ENCODE measurements at places on chromosomes 3 and 15.
A peak's percentile ranks its signal among the peaks of the same experiment; 100 is the strongest.

GRCh38 chr3:27340534-27340933 is 28.6 kb downstream of the NEK10 start:
- DNase-seq: peak; percentile 85

DNA sequence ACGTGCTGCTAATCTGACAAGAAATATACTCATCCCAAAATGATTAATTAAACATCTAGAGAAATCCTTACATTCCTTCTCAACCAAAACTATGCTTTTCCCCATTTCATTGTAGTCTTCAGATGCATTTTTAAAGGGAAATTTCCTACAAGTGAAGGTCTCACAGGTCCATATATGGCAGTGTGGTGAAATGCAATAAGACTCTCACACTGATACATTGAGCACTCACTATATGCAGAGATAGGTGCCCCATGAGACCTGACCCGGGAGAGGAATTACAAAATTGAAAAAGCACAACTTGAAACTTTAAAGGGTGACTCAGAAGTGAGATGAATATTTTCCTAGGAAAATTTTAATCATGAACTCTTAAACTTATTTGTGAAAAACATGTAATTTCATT is 629.2 kb upstream of the NAALADL2 start:
- no peak for DNase-seq

DNA sequence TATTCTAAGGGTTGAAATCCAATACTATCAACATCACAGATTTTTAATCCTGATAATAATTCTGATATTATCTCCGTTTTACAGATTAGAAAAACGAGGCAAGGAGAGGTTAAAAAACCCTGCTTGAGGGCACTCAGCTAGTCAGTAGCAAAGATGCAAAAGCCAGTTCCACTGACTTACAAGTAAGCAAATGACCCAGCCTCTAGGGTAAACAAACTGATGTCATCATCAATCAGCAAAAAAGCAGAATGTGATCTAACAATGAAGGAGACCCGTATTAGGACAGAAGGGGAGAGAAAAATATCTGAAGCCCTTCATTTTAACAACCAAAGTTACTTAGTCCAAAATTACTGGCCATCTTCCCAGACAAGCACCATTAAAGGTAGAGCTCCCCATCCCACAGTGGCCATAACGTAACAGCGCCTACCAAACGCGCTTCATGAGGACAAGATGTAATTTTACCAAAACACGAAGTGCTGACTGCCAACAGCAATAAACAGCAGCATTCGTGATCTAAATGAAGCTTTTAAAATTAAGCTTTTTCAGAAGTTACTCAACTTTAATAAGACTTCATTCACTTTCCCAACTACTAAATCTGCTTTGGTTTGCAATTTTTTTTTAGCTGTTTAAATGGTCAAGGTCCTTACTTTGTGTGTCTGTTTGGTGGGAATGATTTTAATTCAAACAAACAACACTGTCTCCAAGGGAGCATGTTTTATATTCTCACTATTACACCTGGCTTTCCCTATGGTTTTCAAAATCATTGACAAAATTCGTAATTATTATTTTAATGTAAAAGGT is 176.6 kb downstream of the OSBPL10 start:
- DNase-seq: no peak

- no peak for DNase-seq
Measured at GRCh38 chr3:101383156-101383575, 62.8 kb upstream of the IMPG2 start.

DNA sequence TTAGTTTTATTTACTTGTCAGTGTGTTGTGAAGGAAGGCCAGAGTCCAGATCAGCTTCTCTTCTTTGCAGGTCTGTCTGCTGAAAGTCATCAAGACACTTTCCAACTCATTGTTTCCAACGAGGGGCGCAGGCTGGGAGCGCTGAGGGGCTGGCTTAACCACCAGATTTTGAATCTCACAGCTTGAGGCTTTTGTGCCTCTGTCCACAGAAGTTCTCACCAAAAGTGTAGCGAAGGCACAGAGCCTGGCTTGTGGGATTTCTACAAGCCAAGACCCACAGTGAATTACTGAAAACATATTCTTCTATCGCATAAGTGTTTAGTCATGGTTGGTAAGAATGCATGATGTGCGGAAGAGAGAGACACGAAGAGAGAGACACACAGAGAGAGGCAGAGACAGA is 35.2 kb downstream of the BHLHE40 start:
- DNase-seq: no peak

DNA sequence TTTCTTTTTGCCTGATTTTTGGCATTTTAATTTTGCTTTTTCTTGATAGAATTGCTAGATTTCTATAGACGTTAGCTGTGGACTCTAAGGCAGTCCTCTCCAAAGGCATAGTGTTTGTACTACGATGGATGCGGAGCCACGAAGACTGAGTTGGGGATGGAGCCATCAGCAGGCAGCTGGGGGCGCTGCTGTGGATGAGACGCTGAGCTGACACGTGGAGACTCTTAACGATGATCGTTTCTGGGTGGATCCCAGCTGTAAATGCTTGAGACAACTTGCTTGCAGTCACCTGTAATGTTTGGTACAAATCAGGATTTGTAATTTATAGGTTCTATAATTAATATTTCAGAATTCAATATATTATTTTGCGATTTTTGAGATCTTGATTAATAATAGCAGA is 13.3 kb upstream of the PPP1R2 start:
- DNase-seq: no peak

DNA sequence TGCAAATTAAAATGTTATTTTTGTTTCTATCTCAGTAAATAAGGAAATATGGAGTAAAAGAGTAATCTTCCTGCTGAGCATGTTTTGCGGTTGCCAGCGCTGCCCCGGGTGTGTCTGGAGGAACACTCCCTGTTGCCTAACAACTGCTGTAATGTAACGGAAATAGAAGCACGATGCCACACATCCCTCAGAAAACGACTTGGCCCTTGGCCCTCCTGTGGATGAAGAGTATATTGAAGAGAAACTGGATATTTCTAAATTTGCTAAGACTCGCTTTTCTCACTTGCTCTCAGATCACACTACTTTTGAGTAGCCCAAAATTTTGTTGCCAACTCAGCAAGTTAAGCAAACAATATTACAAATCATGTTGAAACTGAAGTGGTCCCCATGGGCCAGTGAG is 18.9 kb downstream of the CX3CR1 start:
- peak; percentile 95 for DNase-seq

DNA sequence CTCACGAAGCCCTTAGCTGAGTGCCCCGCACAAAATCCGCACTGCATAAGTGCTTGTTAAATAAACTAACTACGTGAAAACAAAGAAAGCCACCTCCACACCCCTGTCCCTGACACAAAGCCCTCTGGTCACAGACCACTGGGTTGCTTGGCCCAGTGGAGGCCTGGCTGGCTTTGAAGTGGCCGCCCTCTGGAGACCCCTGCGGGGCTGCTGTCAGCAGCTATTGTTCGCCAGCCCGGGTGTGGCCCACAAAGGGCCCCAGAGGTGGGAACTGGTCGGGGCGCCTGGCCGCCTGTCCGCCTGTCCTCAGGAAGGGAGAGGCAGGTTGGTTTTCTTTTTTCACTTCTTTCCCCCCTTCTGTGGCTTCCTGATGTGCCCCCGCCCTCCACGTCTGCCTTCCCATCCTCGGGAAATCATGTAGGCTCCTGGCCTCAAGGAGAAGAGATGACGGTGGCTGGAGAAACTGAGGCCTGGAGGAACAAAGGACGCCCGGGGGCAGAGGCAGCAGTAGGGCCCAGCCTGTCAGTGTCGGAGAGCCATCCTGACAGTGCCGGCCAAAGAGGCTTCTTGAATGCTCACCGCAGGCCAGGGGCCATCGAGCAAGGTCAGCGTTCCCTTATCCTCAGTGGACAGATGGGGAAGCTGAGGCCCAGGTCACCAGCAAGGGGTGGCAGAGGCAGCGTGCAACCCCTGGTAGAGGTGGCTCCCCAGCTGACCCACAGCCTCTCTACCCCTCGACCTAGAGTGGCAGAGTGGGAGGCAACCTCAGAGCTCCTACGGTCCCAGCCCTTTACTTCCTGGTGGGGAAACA is 61.1 kb downstream of the SLC6A6 start:
- no peak for DNase-seq

GRCh38 chr3:4332574-4332973 is 29.4 kb downstream of the SETMAR start:
- no peak for DNase-seq

GRCh38 chr3:127611251-127611650 is 13.0 kb downstream of the MCM2 start:
- no peak for DNase-seq

DNA sequence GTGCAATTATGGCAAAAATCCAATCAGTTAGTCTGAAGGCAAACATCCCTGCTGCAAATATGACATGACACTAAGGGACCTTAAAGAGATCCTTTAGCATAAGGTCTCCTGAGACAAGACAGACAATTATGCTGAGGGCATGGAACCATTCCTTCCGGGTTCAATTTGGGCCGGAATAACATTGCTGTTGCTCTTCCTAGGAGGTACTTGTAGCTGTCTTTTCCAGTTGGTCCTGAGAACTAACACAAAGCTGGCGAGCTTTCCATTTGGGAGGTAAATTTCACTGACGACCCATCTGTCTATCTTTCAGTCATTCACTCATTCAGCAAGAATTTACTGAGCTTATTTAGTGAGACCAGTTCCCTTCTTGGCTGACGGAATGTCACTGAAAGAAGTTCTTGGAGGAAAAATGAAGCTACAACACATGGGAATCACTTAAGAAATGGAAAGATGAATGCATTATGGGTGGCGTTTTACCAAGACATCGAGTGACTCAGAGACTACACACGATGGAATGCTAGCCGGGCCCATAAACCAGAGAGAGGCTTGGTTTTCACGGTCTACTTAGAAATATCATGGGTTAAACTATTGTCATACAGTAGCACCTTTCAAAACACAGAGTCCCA is 215.5 kb downstream of the PDZRN3 start:
- DNase-seq: no peak

GRCh38 chr3:134332344-134332743 is 41.9 kb downstream of the AMOTL2 start:
- no peak for DNase-seq

DNA sequence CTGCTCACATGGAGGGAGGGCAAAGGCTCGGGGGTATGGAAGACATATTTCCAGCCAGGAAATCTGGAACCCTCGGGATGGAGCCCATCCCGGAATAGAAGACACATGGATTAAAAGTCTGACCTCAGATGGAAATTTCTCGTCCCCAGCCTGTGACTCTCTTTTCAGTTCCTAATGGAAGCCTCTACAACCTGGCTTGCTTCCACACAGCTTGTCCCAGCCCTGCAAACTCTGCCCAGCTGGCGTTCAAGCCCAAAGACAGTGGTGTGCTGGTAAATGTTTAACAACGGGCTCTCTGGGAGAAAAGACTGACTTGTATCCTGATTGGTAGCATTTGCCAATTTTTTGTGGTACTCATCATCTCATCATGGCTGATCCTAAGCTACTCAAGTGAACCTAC is 35.6 kb upstream of the TLE3 start:
- no peak for DNase-seq

DNA sequence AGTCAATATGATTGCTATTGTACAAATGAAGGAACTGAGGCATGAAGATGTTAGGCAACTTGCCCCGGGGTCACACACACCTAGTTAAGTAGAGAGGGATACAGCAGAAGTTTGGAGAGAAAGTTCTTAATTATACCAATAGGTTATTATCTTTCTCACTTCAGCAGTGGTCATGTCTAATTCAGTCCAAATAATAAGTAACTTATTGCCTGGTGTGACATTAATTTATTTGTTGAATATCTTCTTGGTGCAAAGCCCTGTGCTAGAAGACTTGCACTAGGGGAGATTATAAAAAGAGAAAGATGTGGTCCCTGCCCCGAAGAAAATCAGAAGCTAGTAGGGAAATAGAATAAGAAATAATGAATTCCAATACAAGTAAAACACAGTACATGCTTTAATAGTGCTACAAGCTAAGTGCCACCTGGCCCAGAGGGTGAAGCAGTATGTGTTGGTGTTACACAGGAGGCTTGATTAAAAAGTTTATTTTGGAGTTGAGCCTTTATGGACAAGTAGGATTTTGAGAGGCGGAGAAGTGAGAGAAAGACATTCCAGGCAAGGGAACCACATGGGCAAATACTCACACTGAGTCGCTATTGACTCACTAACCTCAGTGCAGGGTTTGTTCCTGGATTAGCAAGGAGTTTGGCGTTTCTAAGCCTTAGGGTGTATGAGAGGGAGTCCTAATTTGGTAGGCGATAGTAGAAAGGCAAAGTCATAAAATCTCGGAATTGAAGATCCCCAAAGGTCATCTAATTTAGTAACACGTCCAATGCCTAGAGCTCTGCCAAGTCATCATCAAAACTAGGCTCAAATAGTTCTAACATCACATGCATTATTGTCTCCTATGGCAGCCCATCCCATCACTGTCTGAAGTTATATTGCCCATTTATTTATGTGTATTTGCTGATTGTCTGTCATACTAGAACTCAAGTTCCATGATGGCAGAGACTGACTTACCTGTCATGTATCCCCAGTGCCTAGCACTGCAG is 19.2 kb upstream of the GSK3B start:
- no peak for DNase-seq

DNA sequence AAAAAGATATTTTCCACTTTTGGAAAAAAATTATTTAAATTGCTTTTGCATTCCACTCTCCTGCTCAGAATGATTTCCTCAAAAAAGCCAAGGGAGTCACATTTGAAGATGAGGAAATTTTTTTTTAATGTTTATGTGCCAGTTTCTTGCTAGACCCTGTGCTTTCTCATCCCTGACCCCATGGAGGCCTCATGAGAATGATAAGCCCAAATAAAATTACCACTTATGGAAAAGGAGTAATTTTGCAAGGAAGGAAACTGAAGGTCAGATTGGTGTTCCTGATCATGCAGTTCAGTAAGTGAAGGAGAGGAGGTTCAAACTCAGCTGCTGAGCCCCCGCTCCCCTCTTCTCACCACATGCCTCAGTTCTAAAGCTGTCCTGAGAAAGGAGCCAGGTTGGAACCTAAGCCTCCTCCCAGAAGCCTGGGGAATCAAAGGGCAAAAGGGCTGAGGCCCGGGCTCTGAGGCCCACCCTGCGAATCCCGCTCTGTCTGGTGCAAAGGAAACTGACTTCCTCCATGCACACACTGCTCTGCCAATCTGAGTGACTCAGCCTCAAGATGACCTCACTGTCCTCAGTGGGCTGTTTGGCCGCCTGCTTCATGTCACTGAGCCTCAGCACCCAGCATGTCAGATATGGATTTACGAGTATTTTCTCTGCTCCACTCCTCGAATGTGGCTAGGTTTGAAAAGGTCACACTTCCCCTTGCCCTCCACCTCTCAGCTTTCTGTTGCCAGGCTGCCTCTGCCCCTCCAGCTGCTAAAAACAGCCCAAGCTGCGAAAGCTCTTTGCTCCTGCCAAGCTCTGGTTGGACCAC is 56.9 kb upstream of the FLNB start:
- no peak for DNase-seq

DNA sequence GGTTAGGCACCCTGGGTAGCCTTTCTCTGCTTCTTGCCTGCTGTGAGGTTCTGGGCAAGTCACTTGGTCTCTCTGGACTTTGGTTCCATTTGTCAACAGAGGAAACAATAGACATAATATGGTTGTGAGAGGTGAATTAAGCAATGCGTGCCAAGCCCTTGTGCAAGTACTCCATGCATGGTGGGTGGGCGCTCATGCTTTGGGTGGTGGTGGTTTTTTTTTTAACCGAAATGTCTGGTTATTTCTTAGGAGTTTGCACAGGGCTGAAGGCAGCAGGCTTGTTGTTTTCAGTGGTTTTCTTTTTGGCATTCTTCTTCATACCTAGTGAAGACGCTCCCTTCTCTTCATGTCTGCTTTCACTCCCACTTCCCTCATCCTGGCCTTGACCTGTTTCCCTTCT is 84.2 kb upstream of the LRTM1 start:
- no peak for DNase-seq

GRCh38 chr15:84582583-84583157 is 18.1 kb upstream of the ZSCAN2 start:
- DNase-seq: no peak

Measured in Jurkat, Clone E6-1 (cell line).